ENCODE measurements at places on chromosomes 1 and 21. TPM values are rescaled to one million over a fixed set of nuclear protein-coding genes. Genes with fewer than 3 reads are reported as not detected.

UTS2 gene
- total RNA-seq: not detected

GRCh38 chr1:68011657-68012375 is 38.6 kb downstream of the DIRAS3 start:
- DNase-seq: no peak

TMEM63A gene
- 105 TPM for total RNA-seq

- DNase-seq: no peak
These were observed 8.0 kb upstream of the YBX1 start for GRCh38 chr1:42674214-42674613.

DNA sequence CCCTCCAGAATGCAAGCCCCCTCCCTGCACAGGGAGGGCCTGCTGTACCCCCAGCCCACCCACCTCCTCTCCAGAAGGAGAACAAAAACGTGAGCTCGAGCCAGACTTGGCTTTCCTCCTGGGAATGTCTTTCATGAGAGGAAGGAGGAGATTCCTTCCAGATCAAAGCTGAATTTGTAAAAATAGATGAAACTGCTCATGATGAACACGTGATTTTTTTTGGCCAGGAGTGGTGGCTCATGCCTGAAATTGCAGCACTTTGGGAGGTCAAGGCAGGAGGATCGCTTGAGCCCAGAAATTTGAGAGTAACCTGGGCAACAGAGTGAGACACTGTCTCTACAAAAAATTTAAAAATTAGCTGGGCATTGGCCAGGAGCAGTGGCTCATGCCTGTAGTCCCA is 21.8 kb downstream of the GPR157 start:
- DNase-seq: no peak

GRCh38 chr1:168499688-168500049 is 44.1 kb downstream of the XCL2 start:
- no peak for DNase-seq

DNA sequence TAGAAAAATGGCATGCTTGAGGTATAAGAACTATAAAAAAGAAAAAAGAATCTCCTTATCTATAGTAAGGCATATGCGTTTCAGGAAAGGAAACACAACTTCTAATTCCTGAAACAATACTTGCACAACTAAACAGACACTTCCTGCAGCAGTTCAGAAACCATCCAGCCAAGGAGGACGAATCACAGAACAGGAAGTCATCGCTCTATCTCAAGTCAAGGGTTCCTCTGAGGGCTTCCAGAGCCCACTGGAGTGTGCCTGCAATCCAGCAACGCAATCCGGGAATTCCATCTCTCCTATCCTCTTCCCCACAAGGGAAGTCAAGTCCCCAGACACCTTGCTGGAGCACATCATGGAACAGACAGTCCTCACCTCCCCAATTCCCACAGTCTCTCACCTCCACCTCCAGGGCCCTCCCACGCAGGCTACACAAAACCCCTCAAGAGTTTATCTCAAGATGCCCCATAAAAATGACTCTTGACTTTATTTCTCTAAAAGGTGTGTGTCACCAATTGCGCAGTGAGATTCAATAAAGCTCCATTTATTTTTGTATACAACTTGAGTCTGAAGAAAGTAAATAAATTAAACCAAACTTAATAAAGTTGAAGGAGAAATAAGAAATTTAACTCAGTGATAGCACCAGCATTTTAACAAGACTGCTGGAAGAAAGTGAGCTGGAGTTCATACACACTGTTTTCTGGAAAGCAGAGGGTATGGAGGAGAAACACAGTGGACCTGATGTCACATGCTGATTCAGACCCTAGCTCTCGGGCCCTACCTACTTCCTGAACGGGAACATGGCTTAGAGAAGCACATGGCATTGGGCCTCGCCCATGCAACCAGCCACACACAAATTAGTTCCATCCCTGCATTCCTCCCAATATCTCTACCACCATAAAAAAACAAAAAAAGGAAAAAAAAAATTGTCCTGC is 39.9 kb downstream of the SIPA1L2 start:
- DNase-seq: no peak

GRCh38 chr1:161473348-161473747 is 31.9 kb upstream of the FCGR2A start:
- DNase-seq: no peak

GRCh38 chr1:116316373-116316772 is 56.7 kb upstream of the ATP1A1 start:
- DNase-seq: no peak

Measured in thoracic aorta (tissue), 2 donors.